Uterus (tissue), 4 donors: ENCODE measurements at places on chromosomes 11 and 22.
A peak's percentile ranks its signal among the peaks of the same experiment; 100 is the strongest.

GRCh38 chr22:36328635-36329253, 59.0 kb downstream of the MYH9 start:
- DNase-seq, result peak; percentile 79

DNA sequence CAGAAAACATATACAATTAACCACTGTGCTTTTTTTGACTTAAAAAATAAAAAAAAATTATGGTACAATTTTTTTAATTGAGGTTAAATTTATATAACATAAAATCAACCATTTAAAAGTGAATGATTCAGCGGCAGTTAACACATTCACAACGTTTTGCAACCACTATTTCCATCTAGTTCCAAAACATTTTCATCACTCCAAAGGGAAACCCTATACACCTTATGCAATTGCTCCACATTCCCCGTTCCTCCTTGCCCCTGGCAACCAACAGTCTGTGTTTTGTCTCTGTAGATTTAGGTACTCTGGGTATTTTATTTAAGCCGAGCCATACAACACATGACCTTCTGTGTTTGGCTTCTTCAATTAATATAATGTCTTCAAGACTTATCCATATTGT, 15.3 kb downstream of the DDI1 start:
- DNase-seq, result no peak

DNA sequence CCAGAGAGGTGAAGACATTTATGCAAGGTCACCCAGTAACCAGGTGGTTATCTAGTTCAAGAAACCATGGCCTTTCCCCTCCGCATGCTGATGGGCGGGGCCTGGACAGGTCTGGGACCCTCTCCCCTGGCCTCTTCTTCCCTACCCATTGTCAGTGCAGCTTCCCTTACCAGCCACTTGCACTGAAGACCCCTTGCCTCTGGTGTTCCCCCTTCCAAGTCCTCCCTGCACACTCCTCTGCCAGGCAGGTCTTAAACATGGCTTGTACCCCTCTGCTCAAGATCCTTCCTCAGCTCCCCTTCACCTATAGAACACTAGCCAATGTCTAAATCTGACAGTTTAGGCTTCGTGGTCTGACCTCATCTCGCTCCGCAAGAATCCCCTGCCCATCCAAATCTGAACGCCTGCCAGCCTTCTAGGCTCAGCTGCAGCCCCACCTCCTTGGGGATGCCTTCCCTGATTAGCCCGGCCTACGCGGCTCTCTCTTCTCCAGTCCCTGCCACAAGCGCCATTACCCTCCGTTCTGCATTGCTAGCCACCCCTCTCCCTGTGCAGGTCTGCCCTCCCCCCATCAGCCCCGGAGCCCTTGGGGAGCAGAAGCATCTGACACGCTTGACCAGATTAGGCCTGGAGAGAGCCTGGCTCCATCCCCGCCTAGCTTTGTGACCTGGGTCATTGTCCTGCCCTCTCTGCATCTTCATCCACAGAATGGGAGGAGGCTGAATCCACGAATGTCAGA, 213.8 kb downstream of the DSCAML1 start:
- no peak for DNase-seq

GRCh38 chr22:21683401-21683811, 17.6 kb downstream of the PPIL2 start:
- DNase-seq, result no peak

- DNase-seq, result no peak
Observed at GRCh38 chr22:23657727-23658126, 25.6 kb upstream of the DRICH1 start.
